ENCODE measurements at places on chromosomes 2 and 18.

DNA sequence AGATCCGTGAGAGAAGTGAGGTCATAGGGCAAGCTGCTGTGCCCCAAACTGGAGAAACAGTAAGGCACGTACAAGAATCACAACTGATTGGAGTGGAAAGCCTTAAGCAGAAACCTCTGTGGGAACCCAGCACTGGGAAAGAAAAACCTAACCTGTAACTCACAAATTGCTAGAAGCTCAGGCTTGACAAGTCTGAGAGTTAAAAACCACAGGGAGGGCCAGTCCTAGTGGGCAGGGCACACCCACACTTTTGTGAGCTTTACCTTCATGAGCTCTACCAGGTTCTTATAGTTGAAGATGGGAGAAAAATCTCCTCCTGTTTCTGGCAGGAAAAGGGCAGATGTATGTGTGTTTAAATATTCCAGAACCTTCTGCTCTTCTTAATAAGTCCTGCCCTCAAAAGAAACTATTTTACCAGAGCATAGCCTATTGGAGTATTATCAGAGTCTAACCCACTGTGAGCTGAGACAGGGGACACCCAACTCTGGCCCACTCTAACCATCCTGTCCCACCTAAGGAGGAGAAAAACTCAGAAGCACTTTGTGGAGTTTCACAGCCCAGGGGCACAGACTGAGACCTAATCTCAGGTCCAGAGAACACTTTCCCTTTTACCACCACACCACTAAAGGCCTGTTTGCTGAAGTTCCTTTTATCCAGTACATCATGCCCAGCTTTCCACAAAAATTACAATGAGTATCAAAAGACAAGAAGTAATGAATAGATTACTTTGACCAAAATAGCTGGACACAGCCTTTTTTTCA is 1265.7 kb upstream of the CHAC2 start:
- no peak for DNase-seq

DNA sequence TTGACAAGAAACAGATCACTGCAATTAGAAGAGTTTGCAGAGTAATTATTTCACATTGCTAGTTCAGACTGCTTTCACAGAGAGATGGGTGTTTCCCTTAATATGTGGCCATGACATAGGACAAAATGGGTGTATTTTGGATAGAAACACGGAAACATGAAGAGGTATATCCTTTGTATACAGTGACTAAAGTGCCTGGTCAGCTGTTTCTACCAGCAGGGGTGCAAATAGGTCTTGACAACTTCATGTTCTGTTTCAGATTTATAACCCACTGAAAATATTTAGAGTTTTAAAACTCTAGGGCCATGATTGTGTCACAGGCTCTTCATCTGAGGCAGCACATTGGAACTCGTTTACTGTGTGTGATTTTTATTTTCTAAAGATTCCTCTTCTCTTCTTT is 357.1 kb upstream of the TNP1 start:
- no peak for DNase-seq

GRCh38 chr2:232637866-232638583 is 4.6 kb downstream of the EFHD1 start:
- DNase-seq: peak; percentile 47

DNA sequence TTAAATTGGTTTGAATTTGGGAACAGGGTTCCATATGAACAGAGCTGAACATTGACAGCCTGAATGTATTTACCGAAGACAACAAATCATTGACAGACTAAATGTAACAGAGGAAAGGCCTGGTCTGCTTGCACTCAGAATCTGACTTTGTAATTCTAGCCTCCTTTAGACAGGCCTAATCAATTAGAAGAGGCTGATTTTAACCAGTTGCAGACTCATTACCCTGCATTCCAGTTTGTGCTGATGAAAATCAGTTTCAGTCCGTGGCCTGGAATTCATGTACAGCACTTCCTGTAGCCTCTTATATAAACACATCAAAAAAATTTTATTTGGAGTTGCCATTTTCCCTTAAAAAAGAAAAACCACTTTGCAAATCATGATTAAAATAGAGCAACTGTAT is 93.1 kb upstream of the ZFP36L2 start:
- DNase-seq: no peak

GRCh38 chr2:150391779-150392178 is 95.7 kb downstream of the RND3 start:
- no peak for DNase-seq

GRCh38 chr2:135182190-135182589 is 130.1 kb downstream of the RAB3GAP1 start:
- DNase-seq: no peak

DNA sequence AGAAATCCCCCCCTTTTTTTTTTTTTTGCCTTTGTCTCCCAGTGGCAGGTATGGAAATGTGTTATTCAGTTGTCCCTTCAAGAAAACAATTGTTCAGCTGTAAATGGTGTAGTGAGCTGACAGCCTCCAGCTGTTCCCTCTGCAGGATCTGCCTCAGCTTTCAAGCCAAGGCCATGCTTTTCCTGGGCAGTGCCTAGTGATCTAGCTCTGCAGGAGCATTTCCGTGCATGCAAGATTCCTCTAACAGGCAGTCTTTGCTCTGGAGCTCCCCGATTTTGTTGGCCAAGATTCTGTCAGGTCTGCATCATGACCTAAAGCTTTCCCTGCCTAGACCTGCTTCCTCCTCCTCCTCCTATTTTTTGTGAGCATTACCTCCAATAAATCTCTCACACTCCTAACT is 300.7 kb upstream of the UBE2E3 start:
- DNase-seq: no peak

- DNase-seq: peak; percentile 81
These were observed 61.4 kb downstream of the CPS1 start for GRCh38 chr2:210617732-210618330.

GRCh38 chr2:88651646-88652045 is 24.4 kb upstream of the EIF2AK3 start:
- no peak for DNase-seq

GRCh38 chr2:102141970-102142828 is at the start of gene IL1R1:
Gene IL1R1, plus strand, starts transcription at chr2:102142746. Its CDS starts 14,979 bp downstream, at chr2:102157725.
- peak; percentile 10 for DNase-seq

- no peak for DNase-seq
These were observed 5.0 kb downstream of the RUFY4 start for GRCh38 chr2:218074031-218074430.

DNA sequence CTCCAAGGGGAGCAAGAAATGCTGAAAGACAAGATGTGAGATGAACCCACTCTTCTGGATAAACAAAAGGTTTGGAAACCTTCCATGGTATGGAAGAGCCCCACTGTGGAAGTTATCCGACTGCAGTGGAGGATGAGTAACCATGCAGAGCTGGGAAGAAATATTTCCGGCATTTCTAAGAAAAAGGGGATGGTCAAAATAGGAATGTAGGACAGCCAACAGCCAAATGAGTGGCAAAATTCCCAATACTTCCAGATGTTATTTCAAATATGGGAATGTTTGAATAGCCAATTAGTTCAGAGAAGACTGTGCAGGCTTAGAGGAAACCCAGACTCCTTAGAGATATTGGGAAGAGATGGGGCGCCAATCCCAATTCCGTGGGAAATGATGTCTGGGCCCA is 246.8 kb downstream of the RAD51AP2 start:
- no peak for DNase-seq

DNA sequence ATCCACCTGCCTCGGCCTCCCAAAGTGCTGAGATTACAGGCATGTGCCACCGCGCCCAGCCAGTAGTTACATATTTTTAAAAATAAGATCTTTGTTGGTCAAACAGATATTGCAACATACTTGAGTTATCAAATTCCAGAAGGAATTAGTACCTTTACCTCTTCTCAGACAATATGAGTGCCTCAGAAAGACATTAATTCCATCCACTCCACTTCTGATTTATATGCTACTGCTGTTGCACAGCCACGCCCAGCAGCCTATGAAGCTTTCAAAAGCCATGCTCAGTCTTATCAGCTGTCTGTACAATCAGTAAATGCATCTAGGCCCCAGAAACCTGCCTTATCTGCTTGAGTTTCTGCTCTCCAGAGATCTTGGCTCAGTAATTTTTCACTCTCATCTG is 47.8 kb downstream of the MEX3C start:
- no peak for DNase-seq

DNA sequence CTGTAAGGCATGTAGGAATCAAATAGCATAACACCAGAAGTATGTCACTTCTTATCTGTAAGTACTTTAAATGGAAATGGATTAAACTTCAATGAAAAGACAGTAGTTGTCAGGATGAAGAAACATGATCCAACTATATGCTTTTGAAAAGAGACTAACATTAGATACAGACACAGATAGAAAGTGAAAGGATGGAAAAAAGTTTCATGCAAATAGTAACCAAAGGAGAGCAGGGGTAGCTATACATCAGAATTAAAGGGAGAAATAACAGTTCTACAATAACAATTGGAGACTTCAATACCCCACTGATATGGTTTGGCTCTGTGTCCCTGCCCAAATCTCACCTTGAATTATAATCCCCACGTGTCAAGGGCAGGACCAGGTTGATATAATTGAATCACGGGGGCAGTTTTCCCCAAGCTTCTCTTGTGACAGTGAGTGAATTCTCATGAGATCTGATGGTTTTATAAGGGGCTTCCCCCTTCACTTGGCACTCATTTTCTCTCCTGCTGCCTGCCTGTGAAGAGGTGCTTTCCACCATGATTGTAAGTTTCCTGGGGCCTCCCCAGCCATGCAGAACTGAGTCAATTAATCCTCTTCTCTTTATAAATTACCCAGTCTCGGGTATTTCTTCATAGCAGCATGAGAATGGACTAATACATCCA is 205.4 kb upstream of the CDH2 start:
- DNase-seq: no peak

DNA sequence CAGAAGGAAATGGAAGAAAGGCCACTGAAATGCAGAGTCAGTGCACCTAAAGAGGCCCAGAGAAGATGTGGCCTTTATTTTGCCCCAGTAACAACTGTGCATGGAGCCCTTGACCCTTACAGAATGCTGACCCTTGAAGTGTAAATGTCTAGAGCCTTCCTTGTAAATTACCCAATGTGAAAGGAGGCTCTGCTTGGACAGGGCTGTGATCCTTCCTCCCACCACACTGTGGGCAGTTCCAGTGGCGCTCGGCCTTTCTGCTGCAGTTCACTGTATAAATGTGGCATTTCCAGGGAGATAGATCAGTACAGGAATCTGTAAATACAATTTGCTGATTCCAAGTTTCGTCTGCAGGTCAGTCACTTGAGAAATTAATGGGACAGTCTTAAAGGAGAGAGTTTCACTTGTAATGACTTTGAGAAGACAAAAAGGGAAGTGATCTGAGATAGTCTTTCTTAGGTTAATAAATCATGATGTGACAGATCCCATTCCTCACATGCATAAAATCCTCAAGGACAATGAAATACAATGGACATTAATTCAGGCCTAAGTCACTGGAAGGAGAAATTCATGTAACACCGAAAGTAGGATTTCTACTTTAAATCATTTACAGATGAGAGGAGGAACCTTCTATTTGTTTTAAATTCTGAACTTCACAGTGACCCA is 133.8 kb upstream of the LMAN1 start:
- DNase-seq: no peak

- DNase-seq: no peak
These were observed 15.5 kb downstream of the CENPA start for GRCh38 chr2:26801328-26801727.

- no peak for DNase-seq
These were observed 43.5 kb upstream of the MSH2 start for GRCh38 chr2:47359375-47359868.

DNA sequence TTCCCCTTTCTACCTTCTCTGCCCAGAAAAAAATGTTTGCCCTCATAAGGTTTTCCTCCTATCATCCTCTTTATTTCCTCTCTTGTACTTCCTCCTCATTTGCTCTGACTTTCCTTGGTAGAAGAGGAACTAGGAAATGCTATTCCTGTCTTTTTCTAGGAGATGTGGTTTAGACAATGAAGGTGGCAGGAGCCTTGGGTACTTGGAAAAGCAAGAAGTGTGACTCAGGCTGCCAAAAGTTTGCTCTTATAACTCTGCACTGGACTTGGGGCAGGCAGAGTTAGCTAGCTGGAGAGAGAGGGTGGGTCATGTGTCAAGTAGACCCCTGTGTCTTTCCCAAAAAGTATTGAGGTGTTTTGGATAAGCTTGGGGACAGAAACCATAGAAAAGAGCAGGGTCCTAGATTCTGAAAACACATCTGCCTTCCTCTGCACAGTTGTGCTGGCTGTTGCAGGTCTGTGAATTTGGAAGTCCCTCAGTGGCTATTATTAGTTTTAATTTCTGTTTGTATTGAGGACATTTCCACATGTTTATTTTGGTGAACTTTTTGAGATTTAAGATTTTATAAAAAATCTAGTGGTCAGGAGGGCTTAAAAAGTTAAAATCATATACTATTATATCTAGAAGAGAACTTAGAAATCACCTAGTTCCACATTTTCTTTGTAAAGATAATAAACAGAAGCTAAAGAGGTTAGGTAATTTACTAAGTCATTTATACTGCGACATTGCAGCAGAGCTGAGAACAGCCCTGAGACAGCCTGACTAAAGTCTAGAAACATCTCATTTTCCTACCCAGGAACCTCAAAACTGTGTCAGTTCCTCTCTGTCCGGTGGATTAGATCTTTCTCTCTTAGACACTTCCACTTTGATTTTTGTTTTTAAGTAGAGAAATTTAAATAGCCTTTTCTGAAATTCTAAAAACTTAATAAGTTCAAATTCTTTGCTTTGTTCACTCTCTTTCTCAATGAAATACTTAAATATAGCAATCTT is 16.0 kb downstream of the INSIG2 start:
- no peak for DNase-seq

- no peak for DNase-seq
These were observed 33.9 kb downstream of the PDIA6 start for GRCh38 chr2:10778724-10779115.

All from putamen (tissue), 1 donor.